ENCODE measurements at places on chromosomes 16 and 17. TPM values are rescaled to one million over a fixed set of nuclear protein-coding genes. Genes with fewer than 3 reads are reported as not detected.

CRYBA1 gene
- not detected for total RNA-seq

RARA gene
- total RNA-seq, result 39.4 TPM

PRSS36 gene
- 5.7 TPM for total RNA-seq

KRTAP4-9 gene
- not detected for total RNA-seq

PTGES3L gene
- 4.7 TPM for total RNA-seq

CCT6B gene
- 1.2 TPM for total RNA-seq

PNMT gene
- 1.8 TPM for total RNA-seq

HOXB13 gene
- total RNA-seq, result 0.12 TPM

PLEKHM1 gene
- 71.9 TPM for total RNA-seq

KRTAP2-1 gene
- total RNA-seq, result not detected

FOXJ1 gene
- total RNA-seq, result not detected

TP53TG3F gene
- total RNA-seq, result not detected

CHRNB1 gene
- total RNA-seq, result 10.0 TPM

LRRC75A gene
- total RNA-seq, result 7.0 TPM

GLTPD2 gene
- total RNA-seq, result 0.46 TPM

ARL5C gene
- total RNA-seq, result not detected

GPR179 gene
- 0.23 TPM for total RNA-seq

COG7 gene
- 27.4 TPM for total RNA-seq

RSL1D1 gene
- 80.7 TPM for total RNA-seq

SLC5A11 gene
- total RNA-seq, result 2.5 TPM

PRKCB gene
- total RNA-seq, result 9.6 TPM

CTRB2 gene
- 26.7 TPM for total RNA-seq

MAP3K3 gene
- 39.5 TPM for total RNA-seq

SPECC1 gene
- 83.8 TPM for total RNA-seq

ZNF629 gene
- total RNA-seq, result 18.9 TPM

RBFOX1 gene
- total RNA-seq, result 0.55 TPM

PPM1E gene
- 0.17 TPM for total RNA-seq

TP53 gene
- 48.7 TPM for total RNA-seq

TERF2IP gene
- total RNA-seq, result 62.2 TPM

GAS2L2 gene
- not detected for total RNA-seq

ALG1 gene
- total RNA-seq, result 26.2 TPM

FSCN2 gene
- 1.4 TPM for total RNA-seq

FOXF1 gene
- total RNA-seq, result 31.0 TPM

MRPL58 gene
- 16.7 TPM for total RNA-seq

CCDC144A gene
- 5.8 TPM for total RNA-seq

IRX5 gene
- total RNA-seq, result 0.12 TPM

HOXB2 gene
- total RNA-seq, result 23.4 TPM

MT1G gene
- 55.2 TPM for total RNA-seq

UMOD gene
- 0.60 TPM for total RNA-seq

ALOX12 gene
- not detected for total RNA-seq

KRT33B gene
- not detected for total RNA-seq

EME2 gene
- total RNA-seq, result 31.9 TPM

P2RX5 gene
- 2.0 TPM for total RNA-seq

Measured in mucosa of gallbladder (tissue), 1 donor.